Suprapubic skin (tissue), 4 donors: ENCODE measurements at places on chromosomes 11 and 22.

DNA sequence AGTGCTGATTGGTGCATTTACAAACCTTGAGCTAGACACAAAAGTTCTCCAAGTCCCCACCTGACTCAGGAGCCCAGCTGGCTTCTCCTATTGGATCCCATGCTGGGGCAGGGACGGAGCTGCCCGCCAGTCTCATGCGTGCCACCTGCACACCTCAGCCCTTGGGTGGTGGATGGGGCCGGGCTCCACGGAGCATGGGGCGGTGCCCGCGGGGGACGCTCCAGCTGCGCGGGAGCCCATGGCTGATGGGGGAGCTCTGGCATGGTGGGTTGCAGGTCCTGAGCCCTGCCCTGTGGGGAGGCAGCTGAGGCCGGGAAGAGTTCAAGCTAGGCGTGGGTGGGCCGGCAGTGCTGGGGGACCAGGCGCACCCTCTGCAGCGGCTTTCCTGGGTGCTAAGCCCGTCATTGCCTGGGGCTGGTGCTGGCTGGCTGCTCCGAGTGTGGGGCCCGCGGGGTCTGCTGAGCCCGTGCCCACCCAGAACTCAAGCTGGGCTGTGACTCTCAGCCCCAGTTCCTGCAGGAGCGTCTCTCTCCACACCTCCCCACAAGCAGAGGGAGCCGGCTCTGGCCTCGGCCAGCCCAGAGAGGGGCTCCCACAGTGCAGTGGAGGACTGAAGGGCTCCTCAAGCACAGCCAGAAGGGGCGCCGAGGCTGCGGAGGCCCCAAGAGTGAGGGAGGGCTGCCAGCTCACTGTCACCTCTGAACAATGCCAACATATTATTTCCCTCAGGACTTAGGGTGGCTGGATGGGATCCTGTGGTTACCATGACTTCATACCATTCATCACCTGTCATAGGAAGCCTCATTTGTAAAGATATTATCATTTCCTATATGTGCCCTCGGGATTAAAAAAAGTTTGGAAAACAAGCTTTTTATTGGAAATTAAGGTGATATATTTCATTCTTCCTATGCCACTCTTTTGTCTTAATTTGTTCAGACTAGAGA, 688.7 kb downstream of the ETS1 start:
- DNase-seq = no peak

DNA sequence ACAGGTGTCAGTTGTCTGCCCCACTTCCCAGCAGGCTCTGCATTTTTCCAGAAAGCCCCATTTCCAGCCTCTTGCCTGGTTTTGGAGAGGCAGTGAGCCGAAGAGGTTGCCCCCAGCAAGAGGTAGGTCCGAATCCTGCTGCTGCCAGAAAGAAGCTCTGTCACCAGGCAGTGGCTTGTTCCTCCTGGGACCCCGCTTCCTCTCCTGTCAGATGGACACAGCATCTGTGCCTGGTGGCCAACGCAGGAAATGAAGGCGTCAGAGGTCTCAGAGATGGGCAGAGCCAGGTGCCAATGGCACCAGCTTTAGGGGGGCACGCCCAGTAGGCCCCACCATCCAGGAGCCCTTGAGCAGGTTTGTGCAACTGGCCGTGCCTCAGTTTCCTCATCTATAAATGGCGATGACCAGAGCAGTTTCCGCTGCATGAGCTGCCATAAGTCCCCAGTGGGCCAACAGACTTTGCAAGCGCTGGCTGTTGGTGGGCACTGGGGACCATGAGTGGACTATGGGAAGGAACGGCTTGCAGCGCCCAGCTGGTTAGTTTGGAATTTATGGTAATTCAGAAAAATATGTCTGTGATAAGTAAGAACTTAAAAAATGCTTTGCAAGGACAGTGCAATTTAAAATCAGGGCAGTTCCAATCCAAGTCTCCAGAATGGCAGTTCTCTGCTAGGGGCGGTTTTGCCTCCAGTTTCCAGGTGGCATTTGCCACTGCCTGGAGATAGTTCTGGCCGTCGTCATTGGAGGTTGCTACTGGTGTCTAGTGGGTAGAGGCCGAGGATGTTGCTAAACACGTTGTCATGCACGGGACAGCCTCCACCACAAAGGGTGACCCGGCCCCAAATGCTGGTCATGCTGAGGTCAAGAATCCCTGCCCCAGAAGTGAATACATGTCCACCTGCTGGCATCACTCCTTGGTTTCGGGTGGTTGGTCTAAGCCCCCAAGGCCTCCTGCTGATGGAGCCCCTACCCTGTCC, 2.3 kb upstream of the OSBPL5 start:
- DNase-seq = no peak

- DNase-seq = no peak
Observed at GRCh38 chr22:22689621-22690345, 45.4 kb downstream of the GGTLC2 start.

GRCh38 chr11:70360211-70360610, 38.1 kb upstream of the CTTN start:
- DNase-seq = no peak

GRCh38 chr11:71199226-71199820, 53.1 kb downstream of the SHANK2 start:
- no peak for DNase-seq

GRCh38 chr11:106989078-106989455, 29.2 kb downstream of the GUCY1A2 start:
- DNase-seq = no peak

DNA sequence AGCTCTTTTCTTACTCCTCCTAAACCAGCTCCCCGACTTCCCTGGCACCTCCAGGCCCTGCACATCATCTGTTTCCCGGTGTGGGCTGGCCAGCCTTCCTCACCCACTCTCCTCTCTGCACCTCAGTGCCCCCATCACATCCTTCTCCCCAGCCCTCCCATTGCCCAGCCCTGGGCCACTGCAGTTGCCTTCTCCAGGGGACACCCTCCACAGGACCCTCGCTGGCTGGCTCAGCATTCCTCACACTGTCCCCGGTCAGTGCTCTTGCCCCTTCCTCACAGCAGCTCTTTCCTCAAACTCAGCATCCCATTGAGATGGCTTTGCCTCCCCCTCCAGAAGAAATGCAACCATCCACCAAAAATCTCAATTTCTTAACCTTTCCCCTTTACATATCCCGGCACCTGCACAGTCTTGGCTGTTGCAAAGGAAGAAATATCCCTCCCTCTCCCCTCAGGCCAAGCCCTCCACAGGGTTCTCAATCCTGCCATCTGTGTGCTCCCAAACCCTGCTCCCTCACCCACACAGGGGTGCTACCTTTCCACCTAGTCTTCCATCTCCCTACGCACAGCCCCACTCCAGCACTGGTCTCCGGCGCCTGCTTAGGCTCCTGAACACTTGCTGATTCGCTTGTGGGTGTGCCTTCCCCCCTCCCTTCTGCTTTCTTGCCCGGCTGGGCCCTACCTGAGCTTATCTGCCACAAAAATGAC, 19.5 kb downstream of the RPL27A start:
- no peak for DNase-seq

- no peak for DNase-seq
Observed at GRCh38 chr22:43885319-43885671, 6.5 kb downstream of the PNPLA5 start.

DNA sequence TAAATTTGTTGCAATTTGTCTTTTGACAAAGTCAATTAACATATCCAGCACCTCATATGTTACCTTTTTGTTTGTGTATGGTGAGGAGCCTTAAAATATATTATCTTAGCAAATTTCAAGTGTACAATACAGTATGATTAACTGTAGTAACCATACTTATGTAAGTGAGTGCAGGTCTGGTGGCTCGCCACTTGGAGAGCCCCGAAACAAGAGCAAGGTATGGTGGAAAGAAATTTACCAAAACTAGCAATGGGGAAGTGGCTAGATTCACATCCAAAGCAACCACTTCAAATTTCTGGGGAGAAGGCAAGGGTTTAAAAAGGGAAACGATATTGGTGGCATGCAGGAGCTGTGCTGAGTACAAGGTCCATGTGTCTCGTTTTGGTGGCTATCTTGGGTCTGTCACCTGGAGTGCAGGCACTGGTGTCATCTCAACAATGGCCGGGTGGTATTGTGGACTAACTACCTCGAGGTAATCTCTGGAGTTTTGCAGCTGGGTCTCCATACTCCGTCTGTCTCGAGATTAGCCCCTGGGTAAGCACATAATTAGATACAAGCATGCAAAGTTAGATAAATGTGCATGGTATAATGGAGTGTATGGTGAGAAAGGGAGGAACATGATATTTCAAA, 8.2 kb upstream of the FNBP4 start:
- DNase-seq = no peak

DNA sequence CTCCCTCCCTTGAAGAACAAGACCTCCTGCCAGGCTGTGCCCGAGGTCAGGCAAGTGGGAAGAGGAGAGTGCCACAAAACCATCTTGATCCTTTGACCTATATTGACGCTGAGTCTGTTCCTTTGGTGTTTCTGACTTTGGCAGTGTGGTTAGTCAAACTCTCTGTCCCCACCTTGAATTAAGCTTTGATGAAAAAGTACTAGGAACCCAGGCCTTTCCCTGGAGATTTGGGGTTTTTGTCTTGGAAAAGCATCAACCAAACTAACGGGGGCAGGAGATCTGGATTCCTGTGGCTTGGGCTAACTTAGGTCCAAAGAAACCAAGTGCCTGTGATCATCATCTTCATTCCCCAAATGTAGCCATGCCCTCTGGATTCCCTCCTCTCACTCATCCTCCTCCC, 40.4 kb downstream of the ARFGAP2 start:
- DNase-seq = no peak

- DNase-seq = no peak
Observed at GRCh38 chr22:37162221-37163095, 12.7 kb upstream of the IL2RB start.

- no peak for DNase-seq
Observed at GRCh38 chr11:77136074-77136473, 8.0 kb downstream of the MYO7A start.

GRCh38 chr22:49086181-49086580, 741.5 kb downstream of the BRD1 start:
- no peak for DNase-seq

- DNase-seq = no peak
Observed at GRCh38 chr11:120682866-120683265, 171.3 kb downstream of the GRIK4 start.

DNA sequence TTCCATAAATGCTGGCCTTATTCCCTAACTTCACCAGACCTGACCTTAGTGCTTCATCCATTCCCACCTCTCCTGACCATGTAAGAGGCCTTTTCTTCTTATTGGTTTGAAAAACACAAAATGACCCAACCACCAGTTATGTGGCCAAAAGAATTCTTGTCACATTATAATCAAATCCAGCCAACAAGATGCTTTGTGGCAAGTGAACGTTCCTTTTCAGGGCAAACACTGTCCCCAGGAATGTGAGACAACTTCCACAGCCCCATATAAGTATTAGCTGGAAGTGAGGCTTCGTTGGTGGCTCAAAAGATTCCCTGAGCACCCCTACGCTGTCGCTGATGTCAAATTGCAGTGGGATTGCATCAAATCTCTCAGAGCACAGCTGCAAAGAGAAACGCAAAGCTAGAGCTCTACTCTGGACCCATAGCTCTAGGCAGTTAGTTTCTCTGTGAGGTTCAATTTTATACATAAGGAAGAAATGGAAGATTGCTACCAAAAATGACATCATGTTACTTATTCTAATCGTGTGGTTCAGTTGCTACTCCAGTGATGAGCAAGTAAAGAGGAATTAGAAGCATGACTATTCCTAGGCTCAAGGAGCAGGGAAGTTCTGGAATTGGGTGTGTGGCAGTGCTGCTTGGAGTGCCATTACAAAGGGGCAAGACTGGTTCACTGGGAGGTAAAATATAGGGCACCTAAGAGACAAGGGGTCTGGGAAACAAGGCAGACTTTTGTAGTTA, 26.1 kb downstream of the GLYATL1 start:
- DNase-seq = no peak

DNA sequence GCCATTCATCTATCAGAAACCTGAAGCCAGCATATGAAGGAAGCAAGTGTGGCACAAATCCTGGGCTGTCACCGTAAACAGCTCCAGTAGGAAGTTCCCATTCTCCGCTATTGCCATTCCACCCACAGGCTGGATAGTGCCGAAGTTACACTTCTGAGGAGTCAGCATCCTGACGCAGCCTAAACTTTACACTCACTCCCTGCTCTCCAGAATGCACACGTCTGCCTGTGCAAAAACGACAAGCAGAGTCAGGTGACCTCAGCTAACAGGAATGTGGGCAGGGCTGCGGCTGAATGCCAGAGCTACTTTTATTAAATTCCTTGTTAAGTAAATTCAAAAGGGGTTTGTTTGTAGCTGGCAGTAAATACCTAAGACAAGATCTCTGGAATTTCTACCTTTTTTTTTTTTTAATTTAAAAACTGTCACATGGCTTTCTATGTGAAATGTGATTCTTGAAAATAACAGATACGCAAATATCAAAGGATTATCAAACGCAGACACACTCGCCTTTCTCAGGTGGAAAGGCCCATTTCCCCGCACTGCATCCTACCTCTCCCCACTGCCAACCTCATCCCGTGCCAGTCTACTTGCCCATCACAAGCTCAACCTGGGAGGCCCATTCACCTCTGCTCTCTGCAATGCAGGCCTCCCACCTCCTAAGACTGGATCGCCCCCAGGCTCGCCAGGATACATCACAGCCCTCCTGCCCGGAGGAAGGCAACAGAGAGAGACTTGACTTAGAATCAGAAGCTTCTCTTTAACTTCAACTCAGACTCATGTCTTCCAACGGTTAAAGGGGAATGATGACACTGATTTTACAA, 33.5 kb downstream of the NFRKB start:
- no peak for DNase-seq

GRCh38 chr11:9955391-9955790, 291.5 kb downstream of the SWAP70 start:
- no peak for DNase-seq

DNA sequence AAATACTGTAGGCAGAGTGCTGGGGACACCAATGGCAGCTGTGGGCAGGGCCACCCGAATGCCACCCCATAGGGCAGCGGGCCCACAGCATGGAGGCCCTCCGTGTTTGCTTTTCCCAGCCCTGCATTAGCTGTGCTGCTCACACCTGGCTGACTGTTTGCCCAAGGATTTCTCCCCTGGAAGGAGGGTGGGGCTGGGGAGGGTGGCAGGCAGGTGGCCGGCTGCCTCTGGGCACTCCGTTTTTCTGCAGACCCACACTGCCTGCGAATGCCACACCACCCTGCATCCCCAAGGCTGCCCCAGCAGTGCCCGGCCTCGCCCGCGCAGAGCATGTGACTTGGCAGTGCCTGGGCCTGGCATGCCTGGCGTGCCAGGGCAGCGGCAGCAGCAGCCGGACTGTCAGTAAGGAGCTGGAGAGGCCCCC, 19.6 kb downstream of the DAGLA start:
- no peak for DNase-seq
